ENCODE measurements at places on chromosomes 5 and 9. TPM values are rescaled to one million over a fixed set of nuclear protein-coding genes. Genes with fewer than 3 reads are reported as not detected.

- DNase-seq = no peak
- no peaks in the 10 kb centered on the region for H3K27me3 ChIP-seq
- H3K4me1 ChIP-seq = no peaks in the 10 kb centered on the region
- H3K4me3 ChIP-seq = no peak overlapping the region
These were observed 89.6 kb downstream of the KIF4B start for GRCh38 chr5:155103146-155103545.

- no peak for DNase-seq
- no peaks in the 10 kb centered on the region for H3K4me1 ChIP-seq
- no peaks in the 10 kb centered on the region for H3K27me3 ChIP-seq
- no peak overlapping the region for H3K27ac ChIP-seq
- H3K36me3 ChIP-seq = no peaks in the 10 kb centered on the region
These were observed 546.8 kb upstream of the FTMT start for GRCh38 chr5:121304838-121305237.

DNA sequence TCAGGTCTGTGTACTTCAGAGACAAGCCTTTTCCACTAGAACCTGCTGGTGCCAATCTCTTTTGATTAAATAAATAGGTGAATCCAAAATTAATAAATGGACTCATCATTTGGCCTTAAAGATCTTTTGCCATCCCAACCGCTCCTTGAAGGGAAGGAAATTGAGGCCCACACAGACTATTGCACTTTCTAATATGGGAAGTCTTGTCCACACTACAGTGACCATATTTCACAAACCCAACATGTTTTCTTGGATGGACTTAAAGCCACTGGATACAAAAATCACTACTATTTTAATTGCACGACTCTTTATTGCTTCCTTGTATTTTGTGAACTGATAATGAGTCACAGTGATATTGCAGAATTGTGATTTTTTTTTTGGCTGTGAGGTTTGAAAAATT, 135.0 kb downstream of the DIRAS2 start:
- no peaks in the 10 kb centered on the region for H3K27me3 ChIP-seq
- H3K4me3 ChIP-seq = no peak overlapping the region

DNA sequence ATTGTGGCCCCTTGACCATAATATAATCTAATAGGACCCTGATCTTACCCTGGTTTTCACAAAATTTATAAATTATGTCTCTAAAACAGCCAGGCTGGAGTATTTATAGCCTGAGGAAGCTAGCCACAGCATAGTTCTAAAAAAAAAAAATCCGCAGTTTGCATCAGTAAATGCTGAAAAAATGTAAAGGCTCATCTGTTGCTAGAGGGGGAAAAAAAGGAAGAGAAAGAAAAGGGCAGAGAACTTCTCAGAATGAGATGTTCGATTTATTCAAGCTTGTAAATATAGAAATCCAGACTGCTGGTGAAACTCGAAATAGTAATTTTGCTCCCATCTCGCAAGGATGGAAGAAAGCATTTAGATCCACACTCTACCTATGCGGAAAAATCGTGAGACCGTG, 467.5 kb downstream of the NTRK2 start:
- H3K4me1 ChIP-seq = no peaks in the 10 kb centered on the region
- no peaks in the 10 kb centered on the region for H3K36me3 ChIP-seq
- H3K4me3 ChIP-seq = no peak overlapping the region

GRCh38 chr5:150642567-150642927, 2.1 kb downstream of the SYNPO start:
- DNase-seq = no peak
- no peak overlapping the region for H3K4me3 ChIP-seq
- H3K27ac ChIP-seq = no peak overlapping the region
- H3K36me3 ChIP-seq = no peaks in the 10 kb centered on the region
- peaks cover 3% of the 10 kb centered on the region for H3K27me3 ChIP-seq

DNA sequence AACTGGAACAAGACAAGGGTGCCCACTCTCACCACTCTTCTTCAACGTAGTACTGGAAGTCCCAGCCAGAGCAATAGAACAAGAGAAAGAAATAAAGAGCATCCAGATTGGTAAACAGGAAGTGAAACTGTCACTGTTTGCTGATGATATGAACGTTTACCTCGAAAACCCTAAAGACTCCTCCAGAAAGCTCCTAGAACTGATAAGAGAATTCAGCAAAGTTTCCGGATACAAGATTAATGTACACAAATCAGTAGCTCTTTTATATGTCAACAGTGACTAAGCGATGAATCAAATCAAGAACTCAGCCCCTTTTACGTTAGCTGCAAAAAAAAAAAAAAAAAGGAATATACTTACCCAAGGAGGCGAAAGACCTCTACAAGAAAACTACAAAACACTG, 306.6 kb downstream of the PLK2 start:
- H3K4me1 ChIP-seq = no peaks in the 10 kb centered on the region
- no peak for DNase-seq
- H3K4me3 ChIP-seq = no peak overlapping the region
- H3K27ac ChIP-seq = no peak overlapping the region
- no peaks in the 10 kb centered on the region for H3K27me3 ChIP-seq

ORM2 gene
- total RNA-seq = not detected

PHF2 gene
- total RNA-seq = 22.1 TPM

Data from activated CD8-positive, alpha-beta T cell treated with anti-CD3 and anti-CD28 coated beads, Interleukin-2, amount 10 ng/mL, durations not matched to agents 7 days and 5 days (primary cell).